Myocyte (in vitro differentiated cells): ENCODE measurements at places on chromosomes 1 and 21. TPM values are rescaled to one million over a fixed set of nuclear protein-coding genes. Genes with fewer than 3 reads are reported as not detected.

- DNase-seq = no peak
Observed at GRCh38 chr1:236407059-236407458, 13.0 kb downstream of the EDARADD start.

GRCh38 chr1:203295796-203296195, 9.5 kb upstream of the BTG2 start:
- no peak for DNase-seq

DNA sequence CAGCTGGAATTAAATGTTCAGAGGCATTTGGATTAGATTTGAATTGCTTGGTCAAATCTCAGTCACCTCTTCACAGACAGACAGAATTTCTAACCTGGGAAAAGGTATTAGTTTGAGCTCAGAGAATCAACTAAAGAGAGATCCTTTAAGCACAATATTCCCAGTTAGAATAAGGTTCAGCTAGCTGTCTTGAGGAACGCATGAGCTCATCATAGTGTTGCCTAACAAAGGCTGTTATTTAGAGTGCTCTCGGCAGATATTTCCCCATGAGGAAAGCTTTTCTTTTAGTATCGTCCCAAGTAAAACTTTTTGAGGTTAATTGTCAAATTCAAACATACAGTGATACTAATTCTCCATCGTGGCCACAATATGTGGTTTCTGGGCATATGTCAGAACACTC, 269.9 kb downstream of the HLX start:
- peak; percentile 18 for DNase-seq

- no peak for DNase-seq
Observed at GRCh38 chr1:30420519-30421050, 302.8 kb downstream of the MATN1 start.

GRCh38 chr1:112251766-112252506, 144.1 kb upstream of the CTTNBP2NL start:
- DNase-seq = peak; percentile 57

- DNase-seq = no peak
Observed at GRCh38 chr1:228494970-228495853, 8.0 kb downstream of the RNF187 start.

DNA sequence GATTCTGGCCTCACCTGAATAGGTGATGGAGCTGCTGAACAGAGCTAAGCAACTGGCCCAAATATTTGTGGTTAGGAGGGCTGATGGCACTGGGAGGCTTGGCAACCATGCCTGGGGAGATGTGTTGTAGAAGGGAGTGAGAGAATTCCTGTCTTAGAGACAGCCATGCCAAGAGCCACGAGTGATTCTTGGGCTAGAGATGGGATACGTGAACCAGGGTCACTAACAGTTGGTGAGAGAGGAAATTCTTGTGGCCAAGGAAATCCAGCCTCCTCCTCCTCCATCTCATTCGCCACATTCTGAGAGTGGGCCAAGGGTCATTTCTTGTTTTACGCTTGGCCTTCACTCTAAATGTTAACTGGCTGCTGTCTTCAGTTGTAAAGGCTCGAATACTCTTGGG, 46.3 kb downstream of the NGF start:
- DNase-seq = peak; percentile 59

- DNase-seq = no peak
Observed at GRCh38 chr1:117580436-117580835, 25.4 kb upstream of the TENT5C start.

Gene FNDC5
- 392 and 577 TPM in 2 replicates for total RNA-seq

Gene SPAG17
- total RNA-seq = not detected in 2 replicates

Gene TMPRSS15
- 0.05 TPM in 1 of 2 replicates, not detected in the other for total RNA-seq

Gene SIM2
- 6.0 and 6.9 TPM in 2 replicates for total RNA-seq

Gene ARHGEF10L
- total RNA-seq = 43.0 and 49.4 TPM in 2 replicates
